ENCODE measurements at places on chromosomes 1 and 21.

DNA sequence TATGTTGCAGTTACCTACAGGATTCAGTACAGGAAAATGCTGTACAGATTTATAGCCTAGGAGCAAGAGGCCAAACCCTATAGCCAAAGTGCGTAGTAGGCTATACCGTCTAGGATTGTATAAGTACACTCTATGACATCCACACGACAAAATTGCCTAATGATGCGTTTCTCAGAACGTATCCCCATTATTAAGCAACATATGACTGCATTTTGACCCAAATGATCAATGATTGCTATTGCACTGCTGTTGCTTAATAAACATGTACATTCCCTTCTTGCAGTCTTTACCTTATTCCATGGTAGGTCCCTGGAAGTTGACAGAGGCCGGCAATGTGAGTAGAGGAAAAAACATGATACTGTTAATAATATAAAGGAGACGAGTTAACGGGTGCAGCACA lies 33.0 kb downstream of the LRRC8C start:
- no peak for DNase-seq

DNA sequence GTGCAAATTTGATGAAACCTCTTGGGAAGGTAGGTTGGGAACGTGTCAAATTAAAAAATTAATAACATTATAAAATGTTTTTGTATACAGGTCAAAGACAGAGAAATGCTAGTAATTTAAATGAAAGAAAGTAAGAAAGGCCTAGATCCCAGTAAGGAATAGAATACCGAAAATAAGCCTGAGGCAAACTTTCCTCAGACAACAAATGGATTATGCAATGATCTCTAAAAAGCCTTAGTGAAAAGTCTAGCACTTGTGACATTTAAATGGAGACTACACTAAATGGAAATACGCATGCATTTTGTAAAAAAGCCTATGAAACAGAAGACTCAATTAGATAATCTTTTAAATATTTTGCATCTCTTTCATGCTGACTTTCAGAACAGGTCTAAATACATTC lies 138.5 kb upstream of the ZNHIT6 start:
- no peak for DNase-seq

GRCh38 chr1:234686035-234686434 lies 76.1 kb upstream of the IRF2BP2 start:
- DNase-seq: no peak

GRCh38 chr1:17259233-17259873 lies 10.5 kb downstream of the PADI3 start:
- DNase-seq: no peak

DNA sequence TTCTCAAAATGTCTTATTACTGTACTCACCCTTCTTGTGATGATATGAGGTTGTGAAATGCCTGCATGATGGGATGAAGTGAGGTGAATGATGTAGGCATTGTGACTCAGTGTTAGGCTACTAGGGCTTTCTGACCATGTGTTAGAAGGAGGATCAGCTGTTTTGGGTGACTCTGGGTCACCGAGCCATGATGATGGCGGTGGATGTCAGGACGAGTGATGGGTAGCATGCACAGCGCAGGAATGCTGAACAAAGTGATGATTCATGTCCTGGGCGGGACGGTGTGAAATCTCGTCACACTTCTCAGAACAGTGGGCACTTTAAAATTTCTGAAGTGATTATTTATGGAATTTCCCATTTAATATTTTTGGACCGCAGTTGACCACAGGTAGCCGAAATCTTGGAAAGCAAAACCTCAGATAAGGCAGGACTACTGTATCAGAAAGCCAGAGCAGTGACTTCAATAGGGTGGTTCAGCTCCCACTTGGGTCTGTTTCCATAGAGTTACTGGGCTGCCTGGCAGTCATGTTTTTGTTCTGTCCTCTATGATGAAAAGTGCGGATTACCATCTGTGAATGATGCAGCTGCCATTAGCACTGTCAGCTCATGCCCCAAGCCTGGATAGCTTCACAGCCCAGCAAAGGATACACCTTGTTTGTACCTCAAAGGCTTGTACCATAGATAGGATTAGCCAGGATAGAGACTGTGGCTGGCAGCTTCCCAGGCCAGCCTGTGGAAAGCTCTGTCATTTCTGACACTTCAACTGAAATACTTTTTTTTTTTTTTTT lies 26.6 kb downstream of the IL6R start:
- no peak for DNase-seq

GRCh38 chr1:228841632-228842031 lies 106.4 kb downstream of the RHOU start:
- DNase-seq: no peak

GRCh38 chr21:30689822-30690221 lies 28.8 kb downstream of the KRTAP21-3 start:
- DNase-seq: no peak

- DNase-seq: no peak
These were observed 428.2 kb downstream of the NPHP4 start for GRCh38 chr1:5563861-5564577.

GRCh38 chr1:179066471-179066870 lies 15.4 kb upstream of the TOR3A start:
- DNase-seq: no peak

GRCh38 chr21:17777072-17777765 lies 41.9 kb downstream of the C21orf91 start:
- DNase-seq: no peak

DNA sequence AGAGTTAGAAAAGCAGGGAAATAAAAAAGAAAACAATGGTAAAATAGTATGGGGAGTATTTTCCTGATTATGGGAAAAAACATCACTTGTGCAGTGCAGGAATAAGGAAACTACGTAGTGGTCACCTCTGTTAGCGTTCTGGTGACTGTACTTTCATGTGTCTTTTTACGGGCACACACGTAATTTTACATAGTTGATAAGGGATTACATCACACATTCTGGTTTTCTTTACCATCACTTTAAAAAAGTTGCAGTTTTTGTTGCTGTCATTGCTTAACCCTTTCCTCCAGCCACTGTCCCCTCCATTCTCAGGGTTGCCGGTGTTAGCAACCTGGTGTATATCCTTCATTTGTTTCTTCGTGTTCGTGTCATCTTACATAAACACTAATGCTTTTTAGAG lies 35.1 kb downstream of the CNIH3 start:
- no peak for DNase-seq

DNA sequence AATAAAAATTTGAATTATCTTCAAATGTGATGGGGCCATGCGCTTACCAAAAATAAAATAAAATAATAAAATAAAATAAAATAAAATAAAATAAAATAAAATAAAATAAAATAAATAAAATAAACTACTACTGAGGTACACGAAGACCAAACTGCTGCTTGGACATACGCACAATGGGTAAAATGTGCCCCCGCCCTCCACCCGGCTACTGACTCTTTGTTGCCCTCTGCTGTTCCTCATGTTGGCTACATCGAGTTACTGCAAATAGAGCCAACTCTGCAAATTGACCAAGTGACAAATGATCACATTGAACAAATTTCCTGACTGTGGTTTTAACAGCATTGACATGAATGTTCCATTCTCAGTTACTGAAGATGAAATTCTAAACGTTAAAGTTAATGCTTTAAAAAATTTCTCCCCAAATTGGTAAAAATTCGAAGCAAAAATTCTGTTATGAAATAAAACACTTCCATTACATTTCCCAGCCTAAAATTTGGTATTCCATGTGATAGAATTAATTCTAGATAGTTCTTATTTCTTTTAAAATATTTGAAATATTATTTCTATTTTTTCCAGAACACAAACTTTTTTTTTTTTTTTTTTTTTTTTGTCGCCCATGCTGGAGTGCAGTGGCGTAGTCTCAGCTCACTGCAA lies 18.8 kb upstream of the MAP1LC3C start:
- DNase-seq: no peak

GRCh38 chr1:208027861-208028260 lies 116.9 kb upstream of the CD34 start:
- DNase-seq: no peak

GRCh38 chr21:30271156-30271555 lies 11.6 kb downstream of the KRTAP24-1 start:
- DNase-seq: no peak

GRCh38 chr1:153364766-153365666 lies 7.4 kb downstream of the S100A9 start:
- no peak for DNase-seq

GRCh38 chr1:57124170-57124569 lies 158.4 kb upstream of the C8B start:
- no peak for DNase-seq
